NCI-H748 treated with DMSO at 0.1 percent for 48 hours (cell line): ENCODE measurements at places on chromosomes 16 and 17.
A peak's percentile ranks its signal among the peaks of the same experiment; 100 is the strongest.

- DNase-seq = no peak
Measured at GRCh38 chr16:24141466-24141865, 114.7 kb upstream of the CACNG3 start.

DNA sequence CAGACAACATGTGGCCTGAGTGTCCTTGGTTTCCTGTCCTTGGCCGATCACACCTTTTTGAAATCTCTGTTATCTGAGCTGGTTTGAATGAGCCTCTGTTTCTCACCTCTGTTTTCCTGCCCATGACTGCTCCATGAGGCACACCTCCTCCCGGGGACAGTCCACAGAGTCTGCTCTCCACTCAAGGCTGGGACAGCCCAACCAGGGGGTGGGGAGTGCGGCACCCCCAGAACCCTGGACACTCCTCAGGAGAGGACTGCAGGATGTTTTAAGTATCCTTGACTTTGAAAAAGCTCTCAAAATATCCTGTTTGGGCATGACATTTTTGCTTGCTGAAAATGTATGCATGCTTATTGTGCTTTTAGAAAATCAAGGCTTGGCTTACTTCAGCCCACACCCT is 333.0 kb upstream of the N4BP1 start:
- no peak for DNase-seq

GRCh38 chr16:63652091-63652490 is 1469.8 kb downstream of the CDH11 start:
- peak; percentile 66 for DNase-seq

- DNase-seq = no peak
Measured at GRCh38 chr17:78272181-78272913, 40.9 kb downstream of the TMEM235 start.

DNA sequence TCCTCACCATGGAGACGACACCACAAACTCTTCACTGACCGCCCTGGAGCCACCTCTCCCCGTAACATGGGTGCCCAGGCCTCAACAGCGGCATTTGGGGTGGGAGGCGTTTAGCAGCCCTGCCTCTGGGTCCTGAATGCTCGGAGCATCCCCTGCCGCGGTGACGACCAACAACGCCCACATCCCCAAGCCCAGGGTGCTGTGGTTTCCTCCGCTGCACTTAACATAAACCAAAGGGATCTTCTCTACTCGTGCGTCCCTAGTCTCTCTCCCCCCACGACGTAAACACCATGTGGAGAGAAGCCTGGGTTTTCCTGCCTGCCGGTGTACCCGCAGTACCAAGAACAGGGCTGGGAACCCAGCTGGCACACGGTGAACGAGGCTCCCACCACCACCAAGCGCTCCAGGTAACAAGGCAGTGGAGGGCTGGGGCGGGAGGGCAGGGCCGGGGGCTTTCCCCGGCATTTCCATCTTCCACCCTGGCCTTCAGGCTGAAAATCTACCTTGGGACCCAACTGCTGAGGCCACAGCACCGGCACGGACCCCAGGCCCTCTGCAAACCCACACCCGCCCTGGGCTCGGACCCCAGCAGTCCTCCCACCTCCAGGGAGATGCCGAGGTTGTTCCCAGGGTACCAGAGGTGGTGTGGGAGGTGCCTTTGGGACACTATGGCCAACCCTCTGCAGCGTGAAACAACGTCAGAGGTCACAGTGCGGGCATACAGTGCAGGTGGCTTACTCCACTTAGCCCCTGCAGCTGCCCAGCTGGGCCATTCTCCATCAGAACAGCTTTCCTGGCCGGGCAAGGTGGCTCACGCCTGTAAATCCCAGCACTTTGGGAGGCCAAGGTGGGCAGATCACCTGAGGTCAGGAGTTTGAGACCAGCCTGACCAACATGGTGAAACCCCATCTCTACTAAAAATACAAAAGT is 54.3 kb downstream of the TIMM22 start:
- no peak for DNase-seq

- DNase-seq = peak; percentile 49
Measured at GRCh38 chr16:71311553-71312158, 22.5 kb upstream of the CMTR2 start.

- DNase-seq = no peak
Measured at GRCh38 chr16:67244387-67245185, 2.7 kb downstream of the FHOD1 start.
